ENCODE measurements at places on chromosomes 12 and 14.

DNA sequence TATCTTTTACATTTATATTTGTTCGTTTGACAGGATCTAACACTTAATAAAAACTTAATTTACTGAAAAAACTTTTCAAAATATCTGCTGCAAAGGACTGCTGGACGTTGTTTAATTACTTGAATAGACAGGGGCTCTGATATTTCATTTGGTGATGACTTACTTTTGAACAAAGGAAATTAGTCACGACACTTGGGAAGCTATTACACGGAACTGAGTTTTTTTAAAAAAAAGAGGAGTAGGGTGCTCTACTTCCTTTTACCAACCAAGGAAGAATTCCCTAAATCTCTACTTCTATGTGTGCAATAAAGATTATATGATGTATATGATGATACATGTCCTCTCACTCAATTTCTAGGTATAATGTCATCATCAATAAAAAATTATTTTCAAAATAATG is 4.7 kb downstream of the FGD6 start:
- no peak for DNase-seq

DNA sequence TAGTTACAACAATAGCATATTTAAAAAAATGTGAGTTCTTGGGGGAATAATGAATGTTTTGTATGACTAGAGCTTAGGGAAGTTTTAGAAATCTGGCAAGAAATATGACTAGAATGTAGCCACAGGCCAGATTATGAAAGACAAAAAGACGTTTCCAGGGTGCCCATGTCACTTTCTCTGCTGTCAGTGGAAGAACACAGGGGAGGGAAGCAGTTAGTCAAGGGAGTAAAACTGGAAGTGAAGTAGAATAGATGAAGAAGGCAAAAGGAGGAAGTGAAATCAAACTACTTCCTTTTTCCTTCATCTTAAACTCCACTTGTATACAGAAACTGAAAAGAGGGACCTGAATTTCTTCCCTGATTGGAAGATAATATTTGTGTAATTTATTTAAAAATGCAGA is 81.2 kb upstream of the ATP2B1 start:
- no peak for DNase-seq

- no peak for DNase-seq
These were observed 207.7 kb downstream of the TTC8 start for GRCh38 chr14:89032086-89032649.

DNA sequence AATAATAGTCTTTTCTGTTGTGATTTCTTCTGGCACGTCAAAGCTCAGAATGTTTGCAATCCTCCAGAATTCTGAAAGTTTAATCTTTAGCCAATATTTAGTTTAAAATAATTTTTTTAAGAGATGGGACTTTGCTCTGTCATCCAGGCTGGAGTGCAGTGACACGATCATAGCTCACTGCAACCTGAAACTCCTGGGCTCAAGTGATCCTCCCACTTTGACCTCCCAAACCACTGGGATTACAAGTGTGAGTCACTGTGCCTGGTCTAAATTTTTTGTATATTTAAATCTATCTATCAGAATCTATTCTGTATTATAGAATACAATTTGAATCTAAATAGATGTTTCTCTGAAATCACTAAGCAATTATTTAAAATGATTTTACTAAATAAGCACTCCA is 572.7 kb downstream of the VRK1 start:
- DNase-seq: no peak

GRCh38 chr12:32568228-32568627 is 110.9 kb upstream of the DNM1L start:
- no peak for DNase-seq

DNA sequence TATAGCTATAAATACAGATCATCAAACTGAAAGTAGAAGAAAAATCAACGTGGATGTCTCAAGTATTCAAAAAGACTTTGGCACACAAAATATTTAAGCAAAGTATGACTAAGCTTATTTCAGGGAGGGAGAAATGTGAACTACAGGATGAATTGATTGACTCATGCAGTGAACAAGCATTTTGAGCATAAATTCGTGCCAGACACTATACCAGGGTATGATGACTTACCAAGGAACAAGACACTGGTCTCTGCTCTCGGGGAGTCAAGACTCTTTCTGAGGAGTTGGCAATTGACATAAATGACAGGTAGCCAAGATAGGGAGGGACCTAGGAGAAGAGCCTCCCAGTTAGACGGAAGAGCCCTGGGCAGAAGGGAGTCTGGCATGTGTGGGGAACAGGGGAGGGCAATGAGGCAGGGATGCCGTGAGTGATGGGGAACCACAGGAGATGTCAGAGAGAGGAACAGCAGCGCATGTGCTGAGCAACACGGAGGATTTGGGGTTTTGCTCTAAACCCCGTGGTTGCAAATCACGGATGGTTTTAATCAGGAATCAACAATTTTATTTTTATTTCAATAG is 115.2 kb downstream of the TMEM132D start:
- no peak for DNase-seq

GRCh38 chr14:72675126-72675525 is 218.8 kb downstream of the DPF3 start:
- DNase-seq: no peak

DNA sequence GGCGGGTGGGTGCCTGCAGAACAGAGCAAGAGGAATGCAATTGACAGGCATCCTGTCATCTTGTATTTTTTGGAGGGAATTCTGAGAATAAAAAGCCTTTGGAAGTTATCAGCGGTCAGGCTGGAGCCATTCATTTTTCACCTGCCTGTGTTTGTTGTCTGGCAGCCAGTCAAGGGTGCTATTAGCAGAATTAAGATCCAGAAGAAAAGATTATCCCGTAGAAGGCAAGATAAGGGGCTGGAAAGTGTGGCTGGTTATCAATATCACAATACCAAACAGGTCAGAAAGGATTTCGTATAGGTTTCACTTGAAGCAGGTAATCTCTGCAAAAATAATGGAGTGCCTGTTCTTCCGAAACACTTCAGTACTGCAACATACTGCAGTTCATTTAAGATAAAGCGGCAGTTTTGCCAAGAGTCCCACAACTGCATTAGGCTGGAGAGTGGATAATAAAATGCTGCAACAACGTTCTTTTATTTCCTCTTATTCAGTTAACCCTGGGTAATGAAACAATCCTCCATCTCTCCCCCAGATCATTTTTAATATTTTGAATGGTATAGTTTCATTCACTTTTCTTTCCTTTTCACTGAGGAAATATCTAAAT is 171.2 kb upstream of the CDKN3 start:
- DNase-seq: no peak

DNA sequence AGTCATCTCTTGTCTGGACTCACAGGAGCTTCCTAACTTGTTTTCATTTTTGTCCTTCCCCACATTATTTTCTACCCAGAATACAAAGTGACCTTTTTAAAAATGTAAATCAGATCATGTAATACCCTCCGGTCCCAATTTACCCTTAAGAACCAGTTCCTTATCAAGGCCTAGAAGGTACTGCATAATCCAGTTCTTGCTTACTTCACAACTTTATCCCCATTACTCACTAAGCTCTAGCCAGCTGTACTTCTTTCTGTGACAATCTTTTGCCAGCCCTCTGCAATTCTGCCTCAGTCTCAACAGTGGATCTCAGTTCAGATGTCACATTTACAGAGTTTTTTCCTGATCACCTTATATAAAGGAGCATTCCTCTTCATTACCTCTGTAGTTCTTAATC is 11.6 kb downstream of the RAP1B start:
- DNase-seq: peak; percentile 35

GRCh38 chr12:28237423-28237822 is 47.2 kb downstream of the CCDC91 start:
- peak; percentile 5 for DNase-seq

DNA sequence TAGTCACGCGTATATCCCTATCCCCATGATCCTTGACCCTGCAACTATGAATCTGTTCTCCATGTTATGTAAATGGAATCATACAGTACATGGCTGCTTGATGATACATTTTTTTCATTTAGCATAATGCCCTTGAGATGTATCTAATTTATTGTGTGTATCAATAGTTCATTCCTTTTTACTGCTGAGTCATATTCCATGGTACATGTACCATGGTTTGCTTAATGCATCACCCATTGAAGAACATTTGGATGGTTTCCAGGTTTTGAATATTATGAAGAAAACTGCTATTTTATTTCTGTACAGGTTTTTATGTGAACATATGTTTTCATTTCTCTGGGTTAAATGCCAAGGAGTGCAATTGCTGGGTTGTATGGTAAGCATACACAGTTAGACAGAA is 4.0 kb upstream of the RNASE10 start:
- no peak for DNase-seq

- no peak for DNase-seq
These were observed 2.2 kb downstream of the ADIPOR2 start for GRCh38 chr12:1692895-1693610.

DNA sequence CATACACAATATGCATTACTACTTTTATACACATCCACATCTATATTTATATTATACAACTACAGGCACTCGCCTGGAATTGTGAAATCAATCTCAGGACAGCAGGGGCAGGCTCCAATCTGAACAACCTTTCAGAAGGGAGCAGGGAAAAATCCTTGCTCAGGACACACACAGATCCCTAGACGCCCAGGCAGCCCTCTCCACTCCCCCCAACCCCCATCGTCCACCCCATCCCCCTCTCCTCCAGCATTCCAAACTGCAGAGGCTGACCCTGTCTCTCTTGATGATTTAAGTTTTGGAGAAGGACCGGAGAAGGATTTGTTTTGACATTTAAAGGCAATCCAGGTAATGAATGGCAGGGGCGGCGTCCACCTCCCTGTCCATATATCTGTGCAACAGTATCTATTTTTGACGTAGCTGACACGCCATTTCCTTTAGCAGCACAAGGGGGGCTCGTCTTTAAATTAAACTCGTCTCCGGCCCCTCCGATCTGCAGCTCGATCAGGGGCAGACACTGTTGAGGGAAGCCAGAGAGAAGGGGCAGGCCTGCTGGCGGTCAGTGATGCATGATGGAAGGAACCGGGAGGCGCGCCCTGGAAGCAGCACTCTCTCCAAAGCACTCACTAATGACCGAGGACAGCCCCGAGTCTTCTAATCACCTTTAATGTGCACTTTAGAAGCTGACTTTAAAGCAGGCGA is 95.0 kb upstream of the TBX5 start:
- no peak for DNase-seq

GRCh38 chr12:6792522-6793201 is 3.3 kb downstream of the CD4 start:
- no peak for DNase-seq

- peak; percentile 96 for DNase-seq
These were observed at the start of the genes KCTD10 and UBE3B for GRCh38 chr12:109477185-109477962. Gene KCTD10 (minus strand): TSS chr12:109477300. CDS start chr12:109477262, 38 bp downstream. Gene UBE3B (plus strand): TSS chr12:109477634. CDS start chr12:109483552, 5,918 bp downstream.

- DNase-seq: no peak
These were observed 33.8 kb downstream of the ZFHX2 start for GRCh38 chr14:23517650-23518326.

DNA sequence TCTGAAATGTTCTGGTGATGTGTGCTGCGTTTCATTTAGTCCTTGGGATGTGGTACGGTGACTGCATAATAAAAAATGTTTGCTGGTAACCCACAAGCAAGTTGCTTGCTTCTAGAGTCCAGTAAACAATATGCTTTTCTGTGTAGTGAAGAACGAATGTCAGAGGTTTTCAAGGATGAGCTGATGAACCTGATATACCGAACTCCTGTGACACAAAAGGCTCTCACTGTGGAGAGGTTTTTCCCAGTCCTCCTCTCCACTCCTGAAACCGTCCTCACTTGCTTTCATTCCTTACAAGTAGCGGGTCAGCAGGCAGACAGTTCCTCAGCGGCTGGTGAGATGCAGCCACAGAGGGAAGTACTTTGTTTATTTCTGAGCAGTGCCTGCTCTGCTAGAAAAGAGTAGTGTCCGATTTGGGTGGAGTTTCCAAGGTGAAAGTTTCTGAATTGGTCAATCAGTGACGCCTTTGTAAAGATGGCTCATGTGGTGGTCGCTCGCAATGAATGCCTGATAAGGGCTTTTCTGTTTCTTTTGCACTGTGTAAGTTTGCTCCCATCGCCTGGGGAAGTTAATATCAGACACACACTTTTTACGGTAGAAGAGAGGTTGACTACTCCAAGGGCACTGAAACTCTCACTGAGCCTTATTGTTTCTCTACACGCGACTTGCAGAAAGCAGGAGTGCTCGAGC is 3.0 kb downstream of the ETV6 start:
- peak; percentile 33 for DNase-seq

DNA sequence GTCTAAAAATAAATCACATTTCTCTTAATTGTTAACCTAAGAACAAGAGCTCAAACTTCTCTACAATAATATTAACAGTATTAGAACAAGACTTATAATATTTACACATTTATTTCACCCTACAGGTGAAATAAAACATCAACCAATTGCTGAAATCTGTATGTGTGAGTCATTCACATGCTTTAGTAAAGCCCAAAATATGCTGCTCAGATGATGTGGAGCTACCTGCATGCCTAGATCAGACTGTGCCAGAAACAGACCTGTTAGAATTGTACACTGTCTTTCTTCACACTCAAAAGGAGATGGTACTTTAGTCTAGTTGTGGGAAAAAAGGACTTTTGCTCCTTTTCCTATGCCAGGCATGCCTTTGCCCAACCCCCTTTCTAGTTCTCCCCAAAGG is 54.7 kb downstream of the RPS6KA5 start:
- DNase-seq: no peak

- DNase-seq: no peak
These were observed 9.2 kb upstream of the ZNF385A start for GRCh38 chr12:54393743-54394142.

DNA sequence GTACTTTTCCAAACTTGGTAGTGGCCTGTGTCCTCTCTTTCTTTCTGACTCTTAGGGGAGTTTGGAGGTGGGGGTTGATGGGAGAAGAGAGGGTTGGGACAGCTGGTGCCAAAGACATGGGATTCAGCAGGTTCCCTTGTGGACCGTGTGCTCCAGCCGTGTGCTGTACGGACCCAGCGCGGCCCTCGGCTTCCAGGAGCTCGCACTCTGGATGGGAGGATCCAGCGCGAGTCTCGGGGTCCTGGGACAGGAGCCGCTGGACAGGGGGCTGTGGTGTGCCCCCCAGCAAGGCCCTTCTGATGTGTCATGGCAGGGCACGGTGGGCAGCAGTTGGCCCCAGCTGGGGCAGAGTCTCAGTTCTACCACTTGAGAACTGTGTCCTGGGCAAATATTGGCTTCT is 45.0 kb upstream of the TSPAN9 start:
- no peak for DNase-seq

DNA sequence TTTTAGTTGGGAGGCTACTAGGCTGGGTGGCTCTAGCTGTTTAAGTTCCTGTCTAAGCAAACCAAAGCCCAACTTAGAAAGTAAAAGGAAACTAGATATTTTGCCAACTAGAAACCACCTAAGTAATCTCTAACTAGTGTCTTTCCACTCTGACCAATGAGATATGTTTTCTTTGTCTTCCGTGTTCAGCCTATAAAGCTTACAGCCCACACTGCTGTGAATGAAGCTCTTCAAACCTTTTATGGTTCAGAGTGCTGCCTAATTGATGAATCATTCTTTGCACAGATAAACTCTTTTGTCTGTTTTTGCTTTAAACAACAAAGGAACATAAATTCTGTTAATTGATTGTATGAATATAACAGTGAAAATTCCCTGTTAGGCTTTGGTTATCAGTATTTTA is 66.1 kb downstream of the FUT8 start:
- DNase-seq: no peak

GRCh38 chr14:63605041-63605532 is 36.6 kb downstream of the WDR89 start:
- DNase-seq: no peak

Data from erythroblast (primary cell).